ENCODE measurements at places on chromosomes 7 and 10.

DNA sequence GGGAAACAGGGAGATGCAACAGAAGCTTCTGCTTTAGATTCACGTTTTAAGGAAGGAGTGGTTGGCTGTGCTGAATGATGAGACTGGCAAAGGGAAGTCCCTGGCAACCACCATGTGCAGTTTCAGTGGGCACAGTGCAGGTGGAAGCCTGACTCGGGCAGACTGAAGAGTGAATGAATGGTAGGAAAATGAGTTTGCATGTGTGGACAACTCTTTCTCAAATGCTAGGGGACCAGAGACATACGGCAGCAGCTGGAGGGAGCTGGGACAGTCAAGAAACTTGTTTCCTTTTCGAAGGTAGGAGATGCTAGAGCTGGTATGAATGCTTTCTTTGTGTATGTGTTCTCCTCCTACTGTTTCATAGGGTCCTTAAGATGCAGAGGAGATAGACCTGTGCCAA is 29.0 kb downstream of the PODXL start:
- DNase-seq: no peak

- no peak for DNase-seq
Measured at GRCh38 chr10:86599041-86599440, 55.3 kb upstream of the OPN4 start.

DNA sequence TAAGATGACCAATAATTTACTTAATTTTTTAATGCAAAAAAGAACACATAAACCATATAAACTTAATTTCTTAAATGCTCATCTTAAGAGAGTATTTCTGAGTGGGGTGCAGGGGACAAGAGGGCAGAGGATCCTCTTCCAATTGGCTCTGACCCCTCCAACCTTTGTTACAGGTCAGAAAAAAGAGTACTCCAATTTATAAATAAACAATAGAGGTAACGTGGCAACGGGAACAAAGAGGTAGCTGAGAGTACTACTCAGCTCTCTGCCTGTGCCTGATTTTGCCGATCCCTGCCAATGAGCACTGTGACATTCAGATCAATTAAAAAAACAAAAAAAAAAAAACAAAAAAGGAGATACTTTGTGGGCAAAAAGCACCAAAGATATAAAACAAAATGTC is 307.9 kb downstream of the PARD3 start:
- DNase-seq: no peak

DNA sequence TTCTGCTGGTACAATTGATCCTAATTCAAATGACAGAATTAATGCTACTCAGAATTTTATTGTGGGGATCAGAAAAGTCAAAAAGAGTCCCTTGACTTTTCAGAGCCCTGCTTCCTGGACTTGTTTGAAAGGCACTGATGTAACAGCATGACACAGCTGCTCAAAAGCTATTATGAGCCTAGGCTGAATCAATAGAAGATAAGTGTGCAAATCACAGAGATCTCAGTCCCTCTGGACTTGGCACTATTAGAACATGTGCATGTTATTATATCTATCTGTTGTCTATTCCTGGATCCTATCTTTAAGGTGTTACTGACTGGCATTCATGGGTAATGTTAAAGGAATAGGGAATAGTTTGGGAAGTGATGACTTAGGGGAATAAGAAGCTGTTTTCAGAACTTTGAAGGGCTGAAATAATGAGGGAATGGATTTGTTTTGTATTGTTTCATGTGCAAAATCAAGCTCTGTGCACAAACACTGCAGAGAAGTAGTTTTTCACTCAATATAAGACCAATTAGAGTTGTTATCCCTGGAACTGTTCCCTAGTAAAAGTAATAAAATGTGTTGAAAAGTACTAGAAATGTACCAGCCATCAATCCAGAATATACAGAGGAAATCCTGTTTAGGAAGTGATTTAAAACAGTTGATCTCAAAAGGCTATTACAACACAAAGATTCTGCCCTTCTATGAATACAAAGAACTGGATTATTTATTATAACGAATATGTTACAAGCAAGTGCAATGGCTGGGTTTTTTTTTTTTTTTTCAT is 814.9 kb upstream of the C7orf33 start:
- DNase-seq: no peak

DNA sequence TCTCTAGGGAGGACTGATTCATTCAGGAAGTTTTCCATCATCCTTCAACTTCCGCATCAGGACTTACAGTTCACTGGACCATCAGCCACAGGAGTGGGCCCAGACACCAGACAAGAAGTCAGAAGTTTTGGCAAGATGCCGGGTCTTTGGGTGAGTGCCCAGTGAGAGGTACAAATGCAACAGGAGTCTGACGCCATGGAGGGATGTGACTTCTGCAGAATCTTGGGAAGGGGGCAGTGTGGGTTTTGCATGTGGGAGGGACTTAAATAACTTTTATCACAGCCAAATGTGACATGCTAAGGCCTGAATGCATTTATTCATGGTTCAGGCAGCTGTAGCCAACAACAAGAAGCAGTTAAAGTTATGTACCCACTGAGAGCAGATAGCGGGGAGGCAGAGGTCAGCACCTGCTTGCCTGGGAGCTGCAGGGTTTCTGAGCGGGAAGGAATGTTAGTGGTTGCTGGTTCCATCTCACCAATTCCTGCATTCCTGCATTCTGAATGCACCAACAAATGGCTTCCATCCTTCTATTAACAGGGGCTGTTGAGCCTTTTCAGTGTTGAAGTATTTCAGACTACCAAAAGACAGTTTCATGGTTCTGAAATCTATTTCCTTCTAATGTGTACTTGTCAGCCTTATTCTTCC is 375.2 kb downstream of the PAXIP1 start:
- DNase-seq: no peak

- DNase-seq: no peak
Measured at GRCh38 chr10:96188421-96188820, 58.3 kb downstream of the ZNF518A start.

DNA sequence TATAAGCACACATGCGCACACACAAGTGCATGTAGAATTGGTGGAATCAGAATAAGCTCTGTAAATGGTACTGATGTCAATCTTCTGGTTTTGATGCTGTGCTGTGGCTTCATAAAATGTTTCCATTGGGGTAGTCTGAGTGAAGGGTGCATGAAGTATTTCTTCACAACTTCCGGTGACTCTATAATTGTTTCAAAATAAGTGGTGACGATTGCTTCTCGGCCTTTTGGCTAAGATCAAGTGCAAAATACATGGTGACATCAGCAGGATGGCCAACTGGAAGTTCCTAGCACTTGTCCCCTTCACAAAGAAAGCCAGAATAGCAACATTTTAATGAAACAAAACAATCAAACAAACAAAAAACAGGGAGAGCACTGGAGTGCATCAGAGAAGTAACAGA is 41.6 kb upstream of the CAMK2B start:
- no peak for DNase-seq

- DNase-seq: no peak
Measured at GRCh38 chr7:732556-732955, 5.5 kb upstream of the PRKAR1B start.

DNA sequence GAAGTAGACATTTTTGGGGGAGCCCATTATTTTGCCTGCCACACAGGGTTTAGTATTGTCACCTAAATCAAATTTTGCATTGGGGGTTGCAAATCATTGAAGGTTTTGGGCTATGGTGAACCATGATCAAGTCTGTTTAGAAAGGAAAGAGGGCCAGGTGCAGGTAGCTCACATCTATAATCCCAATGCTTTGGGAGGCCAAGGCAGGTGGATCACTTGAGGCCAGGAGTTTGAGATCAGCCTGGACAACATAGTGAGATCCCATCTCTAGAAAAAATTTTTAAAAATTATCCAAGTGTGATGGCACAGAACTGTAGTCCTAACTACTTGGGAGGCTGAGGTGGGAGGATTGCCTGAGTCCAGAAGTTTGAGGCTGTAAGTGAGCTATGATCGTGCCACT is 31.2 kb downstream of the KAT6B start:
- DNase-seq: no peak

- DNase-seq: no peak
Measured at GRCh38 chr7:157041514-157042277, 31.2 kb upstream of the MNX1 start.

- DNase-seq: peak; percentile 22
Measured at GRCh38 chr10:91901784-91902677, 7.3 kb downstream of the FGFBP3 start.

- no peak for DNase-seq
Measured at GRCh38 chr10:124069341-124070264, 23.8 kb downstream of the CHST15 start.

- no peak for DNase-seq
Measured at GRCh38 chr7:17528636-17529035, 230.2 kb downstream of the AHR start.

DNA sequence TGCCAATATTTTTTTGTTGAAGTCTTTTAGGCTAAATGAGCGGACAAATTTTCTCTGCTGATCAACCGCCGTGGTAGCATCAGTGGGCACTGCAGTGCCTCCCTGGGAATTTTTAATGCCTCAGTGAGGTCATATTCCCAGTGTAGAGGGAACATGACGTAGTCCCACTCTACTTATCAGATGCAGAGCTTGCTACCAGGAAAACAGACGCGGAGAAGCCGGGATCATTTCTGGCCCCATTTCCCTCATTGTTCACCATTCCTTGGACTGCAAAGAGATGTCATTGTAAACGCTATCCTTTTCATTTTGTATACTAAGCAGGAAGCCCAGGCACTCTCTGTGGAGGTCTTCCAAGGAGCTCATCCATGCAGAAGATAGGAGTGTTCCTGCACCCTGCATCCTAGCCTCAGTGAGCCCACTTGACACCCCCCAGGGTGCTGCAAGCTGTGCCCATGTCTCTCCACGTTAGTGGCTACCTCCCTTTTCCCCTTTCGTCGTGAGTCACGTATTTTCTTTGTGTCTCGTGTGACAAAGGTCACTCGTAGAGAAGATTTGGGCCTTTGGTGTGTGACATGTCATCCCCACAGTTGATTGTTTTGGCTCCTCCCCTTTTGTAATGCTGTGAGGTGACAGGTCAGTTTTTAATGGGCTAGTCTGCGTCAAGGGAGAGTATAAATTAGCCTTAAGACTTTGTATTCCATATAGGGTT is 145.5 kb downstream of the TCF7L2 start:
- no peak for DNase-seq

DNA sequence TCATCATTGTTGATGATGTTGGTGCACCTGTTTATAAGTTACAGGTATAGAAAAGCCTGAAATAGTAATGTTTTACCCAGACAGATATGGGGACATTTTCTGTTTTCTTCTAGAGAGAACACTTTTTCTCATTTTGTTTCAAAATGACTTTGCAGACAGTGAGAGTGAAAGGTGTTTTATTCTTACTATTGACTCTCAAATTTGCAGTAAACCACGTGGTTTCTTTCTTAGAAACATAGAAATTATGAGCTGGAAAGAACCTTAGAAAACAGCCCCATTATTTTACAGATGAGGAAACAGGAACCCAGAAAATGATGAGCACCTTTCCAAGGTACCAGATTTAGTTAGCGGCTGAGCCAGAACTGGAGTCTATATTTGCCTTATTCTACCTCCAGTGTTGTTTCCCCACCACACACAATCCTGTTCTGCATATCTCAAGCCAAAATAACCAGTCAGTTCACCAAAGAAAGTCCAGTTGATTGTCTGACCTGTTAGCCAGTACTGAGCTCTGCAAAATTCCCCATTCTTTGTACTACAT is 138.9 kb upstream of the AHR start:
- DNase-seq: no peak

GRCh38 chr7:148367731-148368475 is 222.7 kb upstream of the C7orf33 start:
- DNase-seq: no peak

- DNase-seq: no peak
Measured at GRCh38 chr7:17371671-17372524, 73.4 kb downstream of the AHR start.

DNA sequence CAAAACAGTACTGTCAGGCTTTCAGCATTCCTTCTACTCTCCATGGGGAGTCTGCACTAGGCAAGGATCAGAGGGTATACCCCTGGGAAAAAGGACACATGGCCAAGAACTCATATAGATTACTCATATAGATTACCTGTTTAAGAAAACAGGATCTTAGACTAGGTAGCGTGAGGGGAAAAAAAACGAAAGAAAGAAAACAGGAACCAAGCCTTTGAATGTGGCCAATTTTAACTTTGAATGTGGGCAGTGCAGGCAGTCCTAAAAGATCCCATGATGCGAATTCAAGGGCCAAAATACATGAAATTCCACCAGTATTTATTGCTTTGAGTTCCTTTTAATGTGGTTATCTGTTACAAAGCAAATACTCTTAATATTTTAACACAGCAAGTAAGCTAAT is 108.6 kb upstream of the TAC1 start:
- DNase-seq: no peak

DNA sequence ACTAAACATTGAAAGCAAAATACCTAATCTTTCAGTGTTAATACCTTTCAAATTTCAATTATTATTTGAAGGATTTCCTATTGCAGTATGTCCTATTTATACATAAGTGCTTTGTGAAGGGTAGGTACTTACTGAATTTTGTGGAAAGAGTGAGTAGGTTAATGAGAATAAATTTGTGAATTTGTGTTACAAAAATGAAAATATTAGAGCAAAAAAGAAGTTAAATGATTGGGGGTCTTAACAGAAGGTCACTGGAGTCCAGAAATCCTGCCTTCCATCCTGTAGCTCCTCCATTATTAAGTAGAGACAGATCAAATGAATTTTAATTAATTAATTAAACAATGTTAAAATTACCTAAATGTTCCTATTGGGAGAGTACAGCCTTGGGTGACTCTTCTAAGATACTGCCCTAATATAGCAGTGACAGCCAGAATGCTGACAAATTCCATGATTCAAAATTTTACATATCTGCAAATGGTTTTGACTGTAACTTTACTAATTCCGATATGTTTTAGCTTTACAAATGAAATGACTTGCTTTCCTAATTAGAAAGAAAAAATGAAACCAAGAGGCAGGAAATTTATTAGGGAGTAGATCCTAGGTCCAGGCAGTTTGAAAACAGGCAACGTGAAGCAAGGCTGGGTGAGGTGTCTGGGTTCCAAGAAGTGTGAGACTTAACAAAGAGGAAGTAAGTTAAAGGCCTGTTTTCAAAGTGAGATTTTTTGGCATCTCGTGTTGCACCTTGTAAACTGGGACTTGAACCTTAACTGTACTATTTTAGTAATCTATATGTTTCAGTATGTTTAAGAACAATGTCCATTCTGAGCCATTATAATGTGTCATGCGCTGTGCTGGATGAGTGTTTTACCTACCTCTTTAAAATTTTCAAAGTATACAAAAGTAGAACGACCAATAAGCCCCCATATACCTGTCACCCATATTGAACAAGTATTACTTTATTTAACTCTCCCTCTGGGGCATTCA is 1.5 kb downstream of the PIK3CG start:
- no peak for DNase-seq

DNA sequence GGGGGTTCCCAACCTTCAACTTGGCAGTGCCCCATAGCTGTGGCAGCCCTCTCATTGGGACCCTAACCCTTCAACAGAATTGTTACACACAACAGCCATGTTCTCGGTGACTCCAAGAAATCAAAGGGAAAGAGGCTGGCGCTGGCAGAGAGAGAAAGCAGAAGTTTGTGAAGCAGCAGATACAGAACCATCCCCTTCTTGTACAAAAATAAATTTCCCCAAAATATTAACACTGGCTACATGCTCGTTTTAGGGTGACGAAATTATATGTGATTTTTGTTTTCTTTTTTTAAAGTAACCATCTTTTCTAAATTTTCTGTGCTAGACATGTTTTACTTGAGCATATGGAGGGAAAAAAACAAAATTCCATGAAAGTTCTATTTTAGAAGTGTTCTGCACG is 45.2 kb upstream of the SAMD8 start:
- DNase-seq: no peak

Measured in activated CD4-positive, CD25-positive, alpha-beta regulatory T cell (primary cell).